ENCODE measurements at places on chromosomes 13 and 19. TPM values are rescaled to one million over a fixed set of nuclear protein-coding genes. Genes with fewer than 3 reads are reported as not detected.

DNA sequence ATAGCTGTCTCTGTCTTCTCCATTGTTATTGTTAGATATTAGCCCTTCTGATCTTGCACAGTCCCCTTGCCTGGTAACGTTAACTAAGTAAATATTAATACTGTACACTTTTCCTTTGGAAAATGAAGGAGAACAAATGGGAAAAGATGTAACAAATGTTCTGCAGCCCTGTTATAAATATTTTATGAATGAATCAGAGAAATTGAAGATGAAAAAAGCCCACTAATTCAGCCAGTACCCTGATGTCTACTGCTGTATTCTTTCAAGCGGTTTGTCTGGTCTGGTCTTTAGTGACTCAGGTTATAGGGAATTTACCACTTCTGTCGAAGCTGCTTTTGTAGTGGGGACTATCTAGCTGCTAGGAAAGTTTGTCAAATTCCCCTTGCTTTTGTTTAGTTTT is 121.0 kb downstream of the COG6 start:
- DNase-seq: no peak

- DNase-seq: peak; percentile 82
These were observed at the start of gene R3HDM4 for GRCh38 chr19:913080-913748. Gene R3HDM4, minus strand, starts transcription at chr19:913219. Its CDS starts 62 bp downstream, at chr19:913157.

The PRSS57 gene
- total RNA-seq: not detected

DNA sequence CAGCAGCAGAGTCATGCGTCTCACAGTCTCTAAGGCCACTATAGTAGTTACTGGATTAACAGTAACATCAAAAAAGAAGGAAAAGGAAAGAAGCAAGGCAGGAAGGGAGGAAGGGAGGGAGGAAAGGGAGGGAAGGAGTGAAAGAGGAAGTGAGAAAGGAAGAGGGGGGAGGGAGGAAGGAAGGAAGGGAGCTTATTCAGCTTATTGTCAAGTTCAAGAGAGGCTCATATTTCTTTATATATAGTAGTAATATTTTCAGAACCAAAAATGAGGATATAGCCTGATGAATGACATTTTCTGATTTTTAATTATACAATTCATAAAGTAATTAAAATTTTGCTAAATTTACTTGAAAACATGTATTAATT is 17.7 kb upstream of the RUBCNL start:
- DNase-seq: no peak
